Left renal pelvis (tissue), 4 donors: ENCODE measurements at places on chromosomes 2 and 18. TPM values are rescaled to one million over a fixed set of nuclear protein-coding genes. Genes with fewer than 3 reads are reported as not detected.

EGR4 gene
- not detected for polyA plus RNA-seq

ATP6V1C2 gene
- 6.3 TPM for polyA plus RNA-seq

- no peak for DNase-seq
These were observed 700.0 kb upstream of the NXPH2 start for GRCh38 chr2:139480161-139480650.

GRCh38 chr2:183666031-183666430 lies 541.8 kb downstream of the NUP35 start:
- no peak for DNase-seq

DNA sequence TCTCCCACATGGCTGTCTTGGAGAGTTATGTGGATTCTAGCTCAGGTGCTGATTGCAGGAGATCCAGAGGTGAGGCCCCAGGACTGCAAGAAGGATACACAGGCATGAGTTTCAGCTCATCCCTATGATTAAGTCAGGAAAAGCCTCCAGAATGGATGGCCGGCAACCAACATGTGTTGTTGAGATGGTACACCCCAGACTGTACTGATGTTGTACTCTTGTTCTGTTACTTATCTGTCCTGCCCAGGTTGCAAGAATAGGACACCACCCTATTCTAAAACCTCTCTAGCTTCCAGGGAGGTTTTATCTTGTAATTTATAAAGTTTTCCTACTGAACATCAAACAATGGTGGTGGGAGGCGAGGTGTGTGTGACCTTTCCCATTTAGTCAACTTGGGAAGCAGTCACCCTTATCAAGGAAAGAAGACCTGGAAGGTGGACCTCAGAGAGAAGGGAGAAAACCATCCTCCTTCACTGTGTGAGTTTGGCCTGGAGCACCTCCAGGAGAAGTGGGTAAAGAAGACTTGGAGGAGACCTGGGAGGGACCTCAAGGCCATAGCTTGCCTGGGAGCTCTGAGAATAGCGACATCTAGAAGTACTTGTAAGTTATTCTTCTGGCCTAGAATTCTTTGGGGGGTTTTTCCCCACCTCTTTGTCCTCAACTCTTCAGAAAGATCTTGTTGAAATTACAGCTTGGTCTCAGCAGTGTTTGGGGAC lies 8.6 kb downstream of the FAM124B start:
- no peak for DNase-seq
